ENCODE measurements at places on chromosomes 7 and 10.

- no peak for DNase-seq
These were observed 124.1 kb upstream of the HPS1 start for GRCh38 chr10:98570834-98571233.

DNA sequence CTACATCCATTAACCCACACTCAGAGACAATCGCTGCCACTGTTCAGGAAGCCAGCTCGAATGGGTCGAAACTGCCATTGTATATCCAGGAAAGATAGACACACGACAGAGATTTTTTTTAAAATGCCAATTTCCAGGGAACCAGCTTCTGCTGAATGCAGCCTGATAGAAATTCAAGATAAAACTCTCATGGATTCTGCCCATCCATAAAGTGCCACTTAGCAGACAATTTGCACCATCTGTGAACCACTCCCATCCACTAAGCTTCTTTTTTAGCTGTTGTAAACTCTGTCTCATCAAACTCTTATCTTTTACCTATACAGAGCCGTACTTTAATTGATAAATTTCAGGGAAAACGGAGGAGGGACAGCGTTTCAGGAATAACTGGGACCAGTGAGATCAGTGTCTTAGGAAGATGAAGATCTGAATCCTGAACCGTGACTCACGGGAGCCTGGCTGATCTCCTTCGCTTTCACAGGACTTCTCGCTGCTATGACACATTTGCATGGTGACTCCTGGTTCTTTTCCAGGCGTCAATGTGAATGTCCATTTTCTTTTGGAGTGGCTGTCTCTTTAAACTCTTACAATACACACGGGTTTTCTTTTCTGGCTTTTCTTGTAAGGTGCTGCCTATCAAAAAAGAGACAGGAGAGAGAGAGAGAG, 103.4 kb downstream of the FAM204A start:
- no peak for DNase-seq

GRCh38 chr10:6721480-6721879, 141.4 kb upstream of the PRKCQ start:
- peak; percentile 55 for DNase-seq

GRCh38 chr10:78449554-78449953, 415.9 kb downstream of the RPS24 start:
- no peak for DNase-seq

GRCh38 chr7:82507976-82508677, 64.5 kb upstream of the CACNA2D1 start:
- DNase-seq, result no peak

GRCh38 chr7:14125998-14126397, 136.5 kb upstream of the ETV1 start:
- DNase-seq, result no peak

GRCh38 chr10:117667831-117668230, 125.3 kb downstream of the EMX2 start:
- no peak for DNase-seq

GRCh38 chr10:69425511-69426298, 9.0 kb upstream of the TACR2 start:
- DNase-seq, result no peak

DNA sequence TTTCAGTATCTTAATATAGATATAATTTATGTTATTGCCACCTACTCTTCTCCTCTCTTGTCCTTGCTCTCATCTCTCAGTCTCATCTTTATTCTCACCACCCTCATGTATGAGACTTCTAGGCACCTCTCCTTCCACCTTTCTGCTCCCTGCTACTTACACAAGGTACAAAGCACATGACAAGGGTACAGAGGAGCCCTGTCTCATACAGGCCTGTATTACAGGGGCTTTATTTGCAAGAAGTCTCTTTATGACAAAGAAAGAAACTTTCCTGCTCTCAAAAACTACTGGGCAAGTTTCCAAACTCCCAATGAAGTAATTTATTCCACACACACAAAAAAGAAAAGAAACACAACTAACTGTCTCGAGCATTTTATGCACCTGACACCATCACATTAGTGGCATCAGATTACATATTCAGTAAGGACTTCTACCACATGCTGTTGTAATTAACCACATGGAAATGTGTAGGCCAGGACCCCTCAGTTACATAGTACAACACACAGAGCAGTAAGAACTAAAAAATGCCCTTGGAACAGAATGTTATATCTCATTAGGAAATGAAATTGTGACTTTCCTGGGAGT, 253.1 kb downstream of the FZD1 start:
- DNase-seq, result no peak

DNA sequence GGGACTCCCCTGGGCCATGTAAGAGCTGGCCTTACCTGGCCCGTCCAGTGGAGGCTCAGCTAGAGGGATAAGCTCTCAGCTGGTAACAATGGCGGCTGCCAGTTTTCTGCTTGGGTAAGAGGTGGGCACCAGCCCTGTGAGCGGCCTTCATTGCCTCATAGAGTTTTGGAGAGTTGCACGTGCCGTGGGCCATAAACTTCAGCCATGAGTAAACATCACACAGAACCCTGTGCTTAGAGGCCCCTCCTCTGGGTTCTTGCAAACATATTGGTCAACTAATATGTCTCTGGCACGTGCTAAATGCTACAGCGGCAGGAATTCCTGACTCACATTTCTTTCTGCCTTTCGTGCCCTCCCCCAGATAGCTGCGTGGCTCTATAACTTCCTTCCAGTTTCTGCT, 103.9 kb upstream of the LEP start:
- DNase-seq, result no peak

- DNase-seq, result no peak
These were observed 77.9 kb upstream of the LRRN3 start for GRCh38 chr7:111012799-111013675.

GRCh38 chr7:129739427-129739826, 127.9 kb downstream of the NRF1 start:
- no peak for DNase-seq

GRCh38 chr7:7681191-7681935, 37.0 kb downstream of the RPA3 start:
- DNase-seq, result peak; percentile 68

GRCh38 chr10:79070081-79070605, 1.4 kb downstream of the ZMIZ1 start:
- no peak for DNase-seq

DNA sequence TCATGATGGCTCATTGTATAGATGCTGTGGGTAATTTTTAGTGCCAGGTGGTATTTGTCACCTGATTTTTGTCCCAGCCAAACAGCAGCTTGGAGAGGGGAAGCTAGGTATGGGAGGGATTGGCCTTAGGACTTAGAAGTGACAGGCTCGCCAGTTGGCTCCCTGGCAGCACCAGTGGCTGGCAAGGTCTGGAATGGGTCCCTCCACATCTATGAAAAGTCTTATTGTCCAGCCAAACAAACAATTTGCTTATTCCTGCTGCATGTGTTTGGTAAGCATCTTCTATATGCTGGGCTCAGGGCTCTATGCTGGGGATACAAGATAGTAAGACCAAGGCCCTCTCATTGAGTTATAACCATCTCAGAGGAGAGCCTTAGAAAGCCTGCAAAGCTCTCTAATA, 42.5 kb downstream of the SORCS3 start:
- DNase-seq, result no peak

DNA sequence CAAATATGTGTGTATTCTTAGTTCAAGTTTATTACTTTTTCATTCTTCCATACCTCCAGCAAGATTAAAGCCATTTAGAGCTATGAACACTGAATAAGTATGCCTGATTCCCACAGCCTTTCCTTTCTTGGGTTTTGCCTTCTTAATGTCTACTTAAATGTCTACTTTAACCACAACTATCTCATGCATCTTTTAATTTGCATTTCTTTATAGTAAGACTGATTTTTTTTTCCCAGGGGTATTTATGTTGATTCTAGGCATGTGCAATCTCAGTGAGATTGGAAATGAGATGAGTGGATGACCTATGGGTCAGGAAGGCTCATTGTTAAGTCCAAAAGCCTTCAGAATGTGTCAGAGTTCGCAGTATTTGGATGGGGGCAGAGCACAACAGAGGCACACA, 3.6 kb downstream of the PCBD1 start:
- no peak for DNase-seq

DNA sequence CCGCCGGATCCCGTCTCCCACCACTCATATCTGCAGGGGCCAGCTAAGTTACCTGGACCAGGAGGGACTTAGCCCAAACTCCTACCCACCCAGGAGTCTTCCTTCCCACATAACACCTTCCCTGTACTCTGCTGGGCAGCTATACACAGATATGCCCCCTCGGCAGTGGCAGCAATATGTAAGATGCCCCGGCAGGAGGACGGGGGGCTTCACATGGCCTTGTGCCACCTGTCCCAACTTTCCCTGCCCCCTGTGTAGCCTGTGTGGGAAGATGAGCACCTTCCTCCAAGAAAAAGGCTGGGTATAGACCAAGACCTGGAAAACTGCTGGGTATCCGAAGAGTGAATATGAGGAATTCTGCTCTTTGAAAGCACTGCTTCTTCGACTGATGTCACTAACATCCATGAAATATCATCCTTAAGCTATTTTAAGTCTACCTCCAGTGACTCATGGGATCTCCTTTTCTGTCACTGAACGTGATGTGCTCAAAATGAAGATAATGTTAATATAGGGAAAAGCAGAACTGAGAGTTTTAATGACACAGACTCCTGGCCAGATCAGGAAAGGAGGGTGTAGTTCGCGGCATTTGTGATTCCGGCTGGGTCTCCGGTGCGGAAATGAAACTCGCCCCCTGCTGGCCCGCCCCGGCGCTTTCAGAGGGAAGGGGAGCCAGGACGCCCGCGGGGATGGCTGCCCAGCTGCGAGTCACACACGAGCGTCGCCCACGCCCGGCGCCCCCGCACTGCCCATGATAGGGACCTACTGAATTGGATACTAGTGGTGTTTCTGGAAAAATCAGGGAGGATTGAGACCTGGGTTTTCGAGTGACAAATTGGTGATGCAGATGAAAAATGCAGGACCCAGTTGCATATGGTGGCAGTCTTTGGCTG, 256.9 kb upstream of the NFE2L3 start:
- DNase-seq, result no peak

DNA sequence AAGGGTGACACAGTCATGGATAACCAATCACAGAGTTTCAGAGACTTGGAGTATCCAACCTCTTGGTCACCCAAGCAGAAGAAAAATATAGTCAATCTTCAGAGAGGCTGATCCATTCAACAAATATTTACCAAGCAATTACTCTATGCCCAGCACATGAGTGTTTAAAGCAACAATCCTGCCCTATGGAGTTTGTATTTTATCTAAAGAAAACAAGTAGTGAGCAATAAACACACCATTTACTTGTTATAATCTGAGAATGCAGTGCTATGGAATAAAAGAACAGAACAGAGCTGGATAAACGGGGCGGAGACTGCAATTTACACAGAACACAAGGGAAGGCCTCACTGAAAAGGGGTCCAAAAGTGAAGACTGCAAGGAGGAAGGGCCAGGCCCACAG, 63.8 kb downstream of the GRB10 start:
- DNase-seq, result no peak

- DNase-seq, result no peak
These were observed 873 bp downstream of the PRKAR2B start for GRCh38 chr7:107045195-107045960.

GRCh38 chr10:133557381-133557780, 8.0 kb downstream of the SYCE1 start:
- DNase-seq, result no peak

- no peak for DNase-seq
These were observed 79.1 kb downstream of the PRTFDC1 start for GRCh38 chr10:24873281-24873683.

DNA sequence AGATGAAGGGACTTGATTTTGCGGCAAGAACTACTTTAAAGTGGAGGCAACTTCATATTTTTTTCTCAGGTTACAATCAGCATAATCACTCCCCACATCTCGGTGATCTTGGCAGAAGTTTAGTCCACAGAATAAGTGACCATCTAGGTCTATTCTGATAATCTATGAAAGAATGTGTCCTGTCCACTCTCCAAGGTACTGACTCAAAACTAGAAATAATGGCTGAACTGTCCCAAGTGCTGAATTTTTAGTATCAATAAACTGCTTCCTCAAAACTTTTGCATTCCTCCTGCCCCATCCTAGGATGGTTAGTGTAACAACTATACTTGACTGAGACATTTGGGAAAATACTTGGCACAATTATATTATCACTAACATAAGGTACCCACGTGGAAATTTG, 10.9 kb upstream of the CHRM2 start:
- no peak for DNase-seq

GRCh38 chr10:111079781-111080180, 3.0 kb downstream of the ADRA2A start:
- no peak for DNase-seq

DNA sequence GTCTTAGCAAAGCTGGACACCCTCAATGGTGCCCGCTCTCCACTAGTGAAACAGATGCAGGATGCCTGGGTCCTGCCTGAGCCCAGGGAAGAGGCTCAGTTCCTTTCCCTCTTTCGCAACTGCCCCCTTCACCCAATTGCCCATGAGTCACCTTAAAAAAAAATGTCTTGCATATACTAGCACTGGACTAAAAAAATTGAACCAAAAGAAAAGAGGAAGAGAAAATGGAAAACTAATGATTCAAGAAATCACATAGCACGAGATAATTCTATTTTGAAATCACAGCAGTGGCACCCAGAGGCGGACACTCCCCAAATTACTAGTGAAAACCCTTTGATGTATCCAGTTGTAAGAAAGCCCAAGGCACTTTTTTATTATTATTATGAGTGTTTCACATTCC, 972.5 kb downstream of the LRMDA start:
- no peak for DNase-seq

DNA sequence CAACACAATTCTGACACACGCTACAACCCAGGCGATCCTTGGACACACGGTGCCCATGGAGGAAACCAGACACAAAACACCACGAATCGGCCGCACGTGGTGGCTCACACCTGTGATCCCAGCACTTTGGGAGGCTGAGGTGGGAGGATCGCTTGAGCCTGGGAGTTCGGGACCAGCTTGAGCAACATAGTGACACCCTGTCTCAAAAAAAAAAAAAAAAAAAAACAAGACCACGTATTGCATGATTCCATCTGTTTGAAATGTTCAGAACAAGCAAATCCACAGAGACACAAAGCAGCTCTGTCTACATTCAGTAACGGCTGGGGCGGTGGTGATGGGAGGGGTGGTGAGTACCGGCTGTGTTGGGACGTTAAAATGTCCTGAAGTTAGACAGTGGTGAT, 25.2 kb downstream of the ADAP1 start:
- no peak for DNase-seq

GRCh38 chr10:124325633-124325914, 93.1 kb downstream of the OAT start:
- DNase-seq, result no peak
